ENCODE measurements at places on chromosomes 13 and 19. TPM values are rescaled to one million over a fixed set of nuclear protein-coding genes. Genes with fewer than 3 reads are reported as not detected.

The ZNF470 gene
- total RNA-seq: 1.1 TPM

The OR4F17 gene
- not detected for total RNA-seq

The LYPD5 gene
- total RNA-seq: 9.9 TPM

The FFAR2 gene
- total RNA-seq: 0.56 TPM

The BCAM gene
- total RNA-seq: 7.2 TPM

The SOX1 gene
- not detected for total RNA-seq

The PLK5 gene
- total RNA-seq: not detected

The JAK3 gene
- 6.5 TPM for total RNA-seq

The TNFAIP8L1 gene
- total RNA-seq: 4.4 TPM

The NLRP8 gene
- total RNA-seq: not detected

The NLRP11 gene
- not detected for total RNA-seq

The VSTM2B gene
- not detected for total RNA-seq

The RFPL4A gene
- not detected for total RNA-seq

The STOML3 gene
- total RNA-seq: not detected

The CYP4F11 gene
- 16.6 TPM for total RNA-seq

The CLDND2 gene
- not detected for total RNA-seq

The ZNF730 gene
- total RNA-seq: not detected

The PODNL1 gene
- total RNA-seq: 2.3 TPM

The FBL gene
- 188 TPM for total RNA-seq

The CEACAM21 gene
- 3.7 TPM for total RNA-seq

The CYP2F1 gene
- not detected for total RNA-seq

The CLC gene
- total RNA-seq: not detected

The TUBB4A gene
- not detected for total RNA-seq

The TNFSF13B gene
- 0.31 TPM for total RNA-seq

The CAMSAP3 gene
- 9.9 TPM for total RNA-seq

The CYP4F8 gene
- total RNA-seq: not detected

The OR10H3 gene
- not detected for total RNA-seq

The CEACAM20 gene
- total RNA-seq: not detected

The THSD8 gene
- total RNA-seq: not detected

The C19orf85 gene
- not detected for total RNA-seq

The PLIN4 gene
- total RNA-seq: 2.7 TPM

The ATP8B3 gene
- 0.57 TPM for total RNA-seq

The DDA1 gene
- total RNA-seq: 20.7 TPM

The ZNF83 gene
- total RNA-seq: 10.3 TPM

The SIGLEC10 gene
- 17.0 TPM for total RNA-seq

The B3GNT3 gene
- total RNA-seq: 11.6 TPM

The PNMA8A gene
- 0.38 TPM for total RNA-seq

The ZNF653 gene
- total RNA-seq: 3.6 TPM

The KCNRG gene
- 1.1 TPM for total RNA-seq

The CADM4 gene
- 10.9 TPM for total RNA-seq

The ZNF253 gene
- total RNA-seq: 3.8 TPM

The MAMSTR gene
- 0.57 TPM for total RNA-seq

The DIAPH3 gene
- 2.9 TPM for total RNA-seq

The CD177 gene
- 6.1 TPM for total RNA-seq

The SLC25A15 gene
- total RNA-seq: 6.4 TPM

The SPACA4 gene
- total RNA-seq: 1.7 TPM

Measured in esophagus squamous epithelium (tissue), 5 donors.